ENCODE measurements at places on chromosomes 2 and 18.

DNA sequence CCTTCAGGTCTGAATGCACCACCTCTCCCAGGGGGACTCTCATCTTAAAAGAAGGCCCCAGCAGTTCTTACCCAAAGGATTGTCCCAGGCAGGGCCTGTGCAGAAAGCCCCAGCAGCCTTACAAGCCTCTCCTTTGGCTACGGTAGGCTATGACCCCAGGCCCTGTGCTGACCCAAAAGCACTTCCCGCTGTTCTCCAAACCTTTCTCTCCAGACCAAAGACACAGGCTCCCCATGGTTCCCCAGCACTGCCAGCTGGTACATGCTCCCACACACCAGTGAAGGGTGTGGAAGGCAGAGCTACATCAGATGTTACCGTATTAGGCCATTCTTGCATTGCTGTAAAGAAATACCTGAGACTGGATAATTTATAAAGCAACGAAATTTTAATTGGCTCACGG, 35.4 kb downstream of the LBH start:
- no peak for DNase-seq

DNA sequence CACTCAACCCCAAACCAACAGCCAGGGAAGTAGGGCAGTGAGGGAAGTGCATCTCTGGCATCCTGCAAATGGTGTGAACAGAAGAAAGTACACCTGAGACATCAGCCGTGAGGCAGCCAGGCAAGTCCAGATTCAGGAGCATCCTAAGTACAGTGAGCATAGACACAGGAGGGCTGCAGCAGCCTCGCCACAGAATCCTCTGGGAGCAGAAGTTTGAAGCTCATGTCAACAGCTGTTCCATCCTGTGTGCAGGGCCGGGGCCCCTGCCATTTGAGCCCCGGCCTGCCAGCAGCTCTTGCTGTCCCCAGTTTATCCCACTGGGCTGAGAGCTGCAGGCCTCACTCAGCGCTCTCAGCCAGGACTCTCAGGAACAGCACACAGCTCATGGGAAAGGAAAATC, 14.5 kb downstream of the LOXHD1 start:
- DNase-seq, result no peak

- peak; percentile 24 for DNase-seq
Observed at GRCh38 chr18:44798433-44799048, 117.9 kb downstream of the SETBP1 start.

DNA sequence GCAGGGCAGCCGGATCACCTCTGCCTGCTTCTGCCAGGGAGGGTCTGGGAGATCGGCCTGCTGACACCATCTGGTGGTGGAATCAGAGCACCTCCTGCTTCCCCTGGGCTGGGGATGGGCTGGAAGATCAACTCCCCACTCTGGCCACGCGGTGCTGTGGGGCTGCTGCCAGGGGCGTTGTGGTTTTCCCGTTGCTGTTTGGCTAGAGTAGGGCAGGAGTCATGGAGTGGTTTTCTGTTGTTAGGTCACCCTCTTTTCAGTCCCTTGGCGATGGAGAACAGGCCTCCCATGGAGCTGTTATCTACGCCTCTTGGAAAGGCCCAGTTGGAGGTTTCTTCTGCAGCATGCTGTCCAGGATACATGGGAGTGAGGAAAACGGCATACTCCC, 15.2 kb downstream of the BCL2L11 start:
- DNase-seq, result peak; percentile 20

DNA sequence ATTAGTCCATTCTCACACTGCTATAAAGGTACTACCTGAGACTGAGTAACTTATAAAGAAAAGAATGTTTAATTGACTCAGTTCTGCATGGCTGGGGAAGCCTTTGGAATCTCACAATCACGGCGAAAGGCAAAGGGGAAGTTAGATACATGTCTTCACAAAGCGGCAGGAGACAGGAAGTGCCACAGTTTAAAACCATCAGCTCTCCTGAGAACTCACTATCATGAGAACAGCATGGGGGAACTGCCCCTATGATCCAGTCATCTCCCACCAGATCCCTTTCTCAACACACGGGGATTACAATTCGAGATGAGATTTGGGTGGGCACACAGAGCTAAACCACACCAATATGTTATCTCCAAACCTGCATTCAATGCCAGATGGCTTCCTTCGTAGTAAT, 716.1 kb downstream of the DCC start:
- no peak for DNase-seq

- no peak for DNase-seq
Observed at GRCh38 chr2:213806125-213806726, 522.0 kb downstream of the SPAG16 start.

GRCh38 chr2:78561876-78562275, 463.6 kb upstream of the REG3G start:
- no peak for DNase-seq

GRCh38 chr18:41320100-41320499, 634.9 kb upstream of the PIK3C3 start:
- DNase-seq, result no peak

DNA sequence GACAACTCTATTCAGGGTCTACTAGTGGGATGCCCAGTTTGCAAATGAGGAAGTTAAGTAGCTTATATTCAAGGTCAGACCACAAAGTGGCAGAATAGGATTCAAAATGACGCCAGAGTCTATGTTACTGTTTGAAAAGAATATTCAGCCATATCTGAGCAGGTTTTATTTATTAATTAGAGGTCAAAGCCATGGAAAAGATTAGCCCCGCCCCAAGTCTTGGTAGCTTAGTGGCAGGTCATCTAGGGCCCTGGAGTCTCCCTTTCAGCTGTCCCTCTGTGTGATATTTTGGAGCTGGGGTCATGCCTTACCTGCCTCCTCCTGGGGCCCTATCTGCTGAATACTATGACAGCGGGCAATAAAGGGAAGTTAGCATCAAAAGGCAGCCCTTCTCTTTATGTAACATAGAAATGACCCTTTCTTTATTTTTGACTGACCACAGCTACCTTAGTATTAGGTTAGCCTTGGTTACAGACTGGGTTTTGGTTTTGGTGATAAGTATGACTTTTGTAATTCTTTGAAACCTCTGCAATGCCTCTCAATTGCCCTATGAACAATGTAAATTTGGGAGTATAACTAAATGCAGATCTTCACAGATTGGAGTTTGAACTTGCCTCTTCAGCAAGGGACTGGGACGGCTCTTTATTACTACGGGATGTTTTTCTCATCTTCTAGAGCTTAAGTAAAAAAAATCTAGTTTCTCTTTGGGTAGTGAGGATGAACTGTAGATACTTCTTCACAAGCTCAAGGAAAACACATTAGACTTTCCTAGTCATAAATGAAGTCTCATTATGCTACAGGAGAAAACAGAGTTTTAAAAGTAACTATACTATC, 153.0 kb upstream of the ITGA4 start:
- no peak for DNase-seq

- DNase-seq, result no peak
Observed at GRCh38 chr2:158498749-158499136, 42.0 kb downstream of the PKP4 start.

GRCh38 chr2:120978359-120979050, 242.8 kb downstream of the GLI2 start:
- DNase-seq, result no peak

- DNase-seq, result no peak
Observed at GRCh38 chr18:49072524-49072934, 121.8 kb upstream of the SMAD7 start.

- DNase-seq, result peak; percentile 51
Observed at GRCh38 chr2:58448065-58448507, 207.0 kb upstream of the FANCL start.

DNA sequence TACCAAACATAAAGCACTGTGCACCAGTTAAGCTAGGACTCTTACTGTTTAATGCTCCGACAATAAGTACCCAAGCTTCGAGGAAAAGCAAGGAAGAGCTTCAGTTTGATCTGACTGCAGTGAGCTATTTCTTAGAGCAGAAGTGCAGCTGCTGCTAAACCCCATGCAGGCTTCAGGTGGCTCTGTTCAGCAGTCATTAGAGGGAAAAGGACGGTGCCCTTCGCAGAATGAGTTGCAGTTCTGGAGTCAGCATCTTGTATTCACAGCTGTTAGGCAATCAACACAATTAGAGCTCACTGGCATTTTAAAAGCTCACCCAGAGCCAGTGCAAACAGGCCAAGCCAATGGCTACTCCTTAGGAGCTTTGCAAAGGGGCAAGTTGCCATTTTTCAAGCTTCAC, 1.5 kb upstream of the CERKL start:
- DNase-seq, result no peak

DNA sequence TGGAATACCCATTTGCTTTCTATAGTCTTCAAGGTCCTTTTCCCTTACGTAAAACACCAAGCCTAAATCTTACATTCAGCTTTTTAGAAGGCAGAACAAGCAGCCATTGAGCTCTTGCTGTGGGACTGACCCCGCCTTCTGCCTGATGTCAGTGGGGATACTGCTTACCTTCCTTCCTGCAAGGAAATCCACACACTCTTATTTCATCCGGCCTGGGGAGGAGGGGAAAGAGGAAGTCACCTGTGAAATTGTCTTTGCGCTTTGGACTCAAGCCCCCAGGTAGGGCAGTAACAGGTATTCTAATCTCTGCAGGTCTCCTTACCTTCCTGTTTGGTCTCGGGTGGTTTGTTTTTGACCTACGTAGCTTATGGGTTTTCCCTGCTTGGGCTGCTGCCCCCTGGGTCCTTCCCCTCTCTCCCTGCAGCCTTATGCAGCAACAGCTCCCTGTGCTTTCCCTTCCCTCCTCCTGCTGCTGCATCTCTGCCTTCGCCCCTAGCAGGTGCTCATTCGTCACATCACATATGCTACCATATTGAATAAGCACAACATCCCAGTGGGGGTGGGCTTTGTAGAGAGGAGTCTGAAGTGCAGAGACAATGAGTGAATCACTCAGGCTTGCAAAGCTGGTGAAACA, 402.5 kb upstream of the TRIB2 start:
- DNase-seq, result no peak

- DNase-seq, result no peak
Observed at GRCh38 chr2:25170888-25171287, 2.5 kb upstream of the POMC start.

GRCh38 chr18:48657447-48658120, 118.8 kb downstream of the CTIF start:
- no peak for DNase-seq

GRCh38 chr2:120564213-120565094, 171.2 kb upstream of the GLI2 start:
- DNase-seq, result no peak

DNA sequence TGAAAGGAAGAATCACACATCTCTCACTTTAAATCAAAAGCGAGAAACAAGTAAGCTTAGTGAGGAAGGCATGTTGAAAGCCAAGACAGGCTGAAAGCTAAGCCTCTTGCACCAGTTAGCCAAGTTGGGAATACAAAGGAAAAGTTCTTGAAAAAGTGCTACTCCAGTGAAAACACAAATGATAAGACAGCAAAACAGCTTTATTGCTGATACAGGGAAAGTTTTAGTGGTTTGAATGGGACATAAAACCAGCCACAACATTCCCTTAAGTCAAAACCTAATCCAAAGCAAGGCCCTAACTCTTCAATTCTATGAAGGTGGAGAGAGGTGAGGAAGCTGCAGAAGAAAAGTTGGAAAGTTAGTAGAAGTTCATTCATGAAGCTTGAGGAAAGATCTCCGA, 28.0 kb downstream of the LIMS1 start:
- DNase-seq, result no peak

DNA sequence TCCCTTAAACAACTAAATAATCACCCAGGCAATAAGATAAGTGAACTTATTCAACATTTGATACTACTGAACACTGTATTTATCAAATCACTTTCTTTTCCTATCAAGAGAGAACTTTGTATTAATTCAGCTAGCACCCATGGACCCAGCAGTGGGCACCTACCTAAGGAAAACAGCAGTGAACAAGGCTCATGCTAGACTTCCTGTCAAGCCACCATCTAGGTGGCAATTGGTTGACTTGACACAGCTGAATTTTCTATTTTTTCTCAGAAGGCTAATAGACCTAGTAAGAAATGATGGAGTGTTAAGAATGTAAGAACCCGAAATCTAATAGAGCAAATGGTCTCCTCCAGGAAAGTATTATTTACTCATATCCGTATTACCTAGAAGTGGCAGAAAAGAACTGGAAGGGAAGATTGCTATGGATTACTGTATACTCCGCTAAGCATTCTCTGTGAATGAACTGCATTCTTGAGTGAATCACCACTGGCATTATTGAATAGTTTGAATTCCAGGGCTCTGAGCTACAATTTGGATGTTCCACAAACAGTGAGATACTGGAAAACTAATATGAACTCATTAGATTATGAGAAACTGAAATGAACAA, 988.2 kb upstream of the CDH2 start:
- DNase-seq, result no peak

DNA sequence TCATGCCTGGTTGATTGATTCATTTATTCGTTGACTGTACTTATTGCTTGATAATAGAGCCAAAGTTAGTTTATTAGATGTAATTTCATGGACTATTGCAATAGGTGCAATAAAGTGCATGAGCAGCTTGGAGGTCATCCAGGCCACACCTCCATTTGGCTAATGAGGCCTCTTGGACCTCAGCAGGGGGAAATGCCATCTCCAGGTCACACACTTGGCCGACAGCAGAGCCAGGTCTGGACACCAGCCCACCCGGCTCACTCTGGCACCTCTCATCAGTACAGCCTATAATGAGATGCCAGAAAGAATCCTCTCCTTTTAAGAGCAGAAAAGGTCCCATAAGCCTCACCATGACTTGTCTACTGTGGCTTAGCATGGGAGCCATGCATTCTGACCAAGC, 71.2 kb upstream of the AFF3 start:
- no peak for DNase-seq

DNA sequence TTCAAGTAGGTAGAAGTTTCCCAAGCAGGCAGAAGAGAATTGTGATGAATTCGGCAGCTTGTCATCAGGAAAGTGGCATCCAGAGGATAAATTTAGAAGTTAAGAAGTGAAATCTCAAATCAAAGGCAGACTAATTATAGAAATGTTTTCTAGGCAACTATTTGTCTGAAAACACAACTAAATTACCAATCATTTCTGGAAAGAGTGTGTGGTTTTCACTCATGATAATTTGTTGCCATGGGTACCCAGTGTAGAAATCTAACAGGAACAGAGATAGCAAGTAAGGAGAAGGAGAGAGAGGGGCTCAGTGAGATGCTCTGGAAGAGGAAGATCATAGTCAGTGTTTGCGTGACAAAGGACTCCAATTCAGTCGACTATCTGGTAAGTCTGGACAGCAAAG, 208.1 kb downstream of the NCKAP5 start:
- DNase-seq, result no peak

GRCh38 chr2:62741954-62742722, 36.6 kb downstream of the EHBP1 start:
- DNase-seq, result no peak

- no peak for DNase-seq
Observed at GRCh38 chr2:82731824-82732223, 1727.3 kb downstream of the SUCLG1 start.

Data from activated CD4-positive, alpha-beta T cell treated with anti-CD3 and anti-CD28 coated beads for 36 hours (primary cell).